Hippocampal formation (tissue), 2 donors: ENCODE measurements at places on chromosomes 6 and 20.

GRCh38 chr20:8932192-8933165 is 136.4 kb upstream of the PLCB4 start:
- DNase-seq, result no peak

DNA sequence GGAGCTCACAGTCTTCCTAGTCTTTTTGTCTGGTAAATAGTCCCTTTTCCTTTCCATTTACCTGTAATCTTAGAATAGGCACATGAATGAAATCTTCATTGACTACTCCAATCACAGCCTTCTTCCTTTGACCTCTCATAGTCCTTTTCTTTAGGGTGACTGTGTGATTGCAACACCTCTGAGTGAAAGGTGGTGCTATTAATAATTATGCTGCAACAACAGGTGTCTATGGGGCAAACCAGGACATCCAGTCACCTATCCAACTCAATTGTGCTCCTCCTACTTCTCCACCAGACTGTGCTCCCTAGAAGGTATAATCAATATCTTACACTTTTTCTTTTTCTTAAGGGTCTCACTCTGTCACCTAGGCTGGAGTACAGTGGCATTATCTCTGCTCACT is 29.4 kb downstream of the RIPOR2 start:
- DNase-seq, result no peak

DNA sequence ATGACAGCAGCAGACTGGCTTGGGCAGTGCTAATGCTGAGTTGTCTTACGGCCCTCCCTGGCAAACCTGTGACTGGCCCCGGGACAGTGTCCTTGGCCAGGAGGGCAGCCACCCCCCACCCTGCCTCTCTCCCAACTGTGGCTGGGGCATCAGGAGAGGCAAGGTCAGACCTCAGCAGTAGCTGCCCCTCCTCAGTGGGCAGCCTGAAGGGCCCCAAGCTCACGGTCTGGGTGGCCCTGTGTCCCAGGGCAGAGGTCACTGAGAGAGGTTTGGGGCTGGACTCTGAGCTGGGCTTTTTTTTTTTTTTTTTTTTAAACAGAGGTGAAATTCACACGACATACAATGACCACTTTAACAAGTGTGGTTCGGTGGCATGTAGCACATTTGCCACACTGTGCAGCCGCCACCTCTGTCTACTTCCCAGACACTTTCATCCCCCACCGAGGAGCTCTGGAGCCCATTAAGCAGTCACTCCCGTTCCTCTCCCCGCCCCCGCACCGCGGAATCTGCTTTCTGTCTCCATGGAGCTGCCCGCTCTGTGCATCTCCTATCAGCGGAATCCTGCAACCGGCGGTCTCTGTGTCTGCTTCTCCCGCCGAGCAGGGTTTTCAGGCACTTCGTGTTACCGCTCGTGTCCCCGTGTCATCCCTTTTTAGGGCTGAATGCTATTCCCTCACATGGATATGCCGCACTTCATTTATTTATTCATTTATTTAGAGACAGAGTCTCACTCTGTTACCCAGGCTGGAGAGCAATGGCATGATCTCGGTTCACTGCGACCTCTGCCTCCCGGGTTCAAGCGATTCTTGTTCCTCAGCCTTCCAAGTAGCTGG is 67.9 kb upstream of the GATA5 start:
- DNase-seq, result no peak

- DNase-seq, result no peak
These were observed 18.2 kb upstream of the KIAA1755 start for GRCh38 chr20:38278763-38279162.

GRCh38 chr20:35269055-35269781 is 8.7 kb downstream of the MMP24OS start:
- peak; percentile 14 for DNase-seq

- no peak for DNase-seq
These were observed 282.8 kb downstream of the RNGTT start for GRCh38 chr6:88680654-88681053.

GRCh38 chr20:24448170-24448569 is 21.3 kb upstream of the SYNDIG1 start:
- no peak for DNase-seq

GRCh38 chr6:44090465-44090864 is 36.8 kb downstream of the MRPL14 start:
- DNase-seq, result no peak

- DNase-seq, result no peak
These were observed 83.5 kb downstream of the FOXO3 start for GRCh38 chr6:108644252-108644651.

- no peak for DNase-seq
These were observed 122.6 kb upstream of the LOC128125822 start for GRCh38 chr6:63449714-63450113.

DNA sequence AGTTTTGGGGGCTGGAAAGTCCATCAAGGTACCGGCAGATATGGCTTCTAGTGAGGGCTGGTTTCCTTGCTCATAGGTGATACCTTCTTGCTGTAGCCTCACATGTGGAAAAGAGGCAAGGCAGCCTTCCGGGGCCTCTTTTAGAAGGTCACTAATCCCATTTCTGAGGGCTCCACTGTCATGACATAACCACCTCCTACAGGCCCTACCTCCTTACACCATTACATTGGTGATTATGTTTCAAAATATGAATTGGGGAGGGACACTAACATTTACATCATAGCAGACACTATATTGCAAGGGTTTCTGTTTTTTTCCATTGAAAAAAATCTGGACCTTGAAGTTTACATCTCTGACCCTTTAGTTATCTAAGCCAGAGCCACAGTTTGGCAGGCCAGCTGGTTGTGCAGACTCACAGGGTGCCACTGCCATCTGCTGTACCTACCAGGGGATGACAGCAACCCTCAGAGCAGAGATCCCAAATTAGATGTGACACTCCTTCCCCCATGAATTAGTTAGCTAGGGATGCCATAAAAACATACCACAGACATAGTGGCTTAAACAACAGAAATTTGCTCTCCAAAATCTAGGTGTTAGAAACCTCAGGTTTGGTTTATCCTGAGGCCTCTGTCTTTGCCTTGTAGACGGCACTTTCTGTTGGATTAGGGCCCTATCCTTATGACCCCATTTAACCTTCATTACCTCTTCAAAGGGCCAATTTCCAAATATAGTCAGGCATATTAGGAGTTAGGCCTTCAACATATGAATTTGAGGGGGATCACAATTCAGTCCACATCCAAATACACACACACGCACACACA is 166.4 kb upstream of the RNF217 start:
- peak; percentile 73 for DNase-seq

GRCh38 chr6:101830501-101831031 is 437.1 kb downstream of the GRIK2 start:
- DNase-seq, result no peak

DNA sequence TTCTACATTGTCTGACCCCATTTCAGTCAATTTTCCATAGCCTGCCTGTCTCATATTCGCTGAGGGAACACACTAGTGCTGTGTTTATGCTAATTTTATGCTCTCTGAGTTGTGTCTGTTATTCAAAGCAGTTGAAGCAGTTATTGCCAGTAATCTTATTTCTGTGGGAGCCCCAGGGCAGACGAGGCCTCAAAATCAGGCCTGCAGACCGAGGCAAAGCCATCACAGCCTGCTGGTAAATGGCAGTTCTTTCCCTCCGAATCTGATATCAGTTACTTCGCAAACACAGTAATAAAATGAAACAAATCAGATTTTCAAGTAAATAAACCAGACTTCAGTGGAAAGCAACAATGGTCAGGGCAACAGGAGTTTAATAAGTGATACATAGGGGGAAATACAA is 508.4 kb downstream of the PKHD1 start:
- DNase-seq, result no peak

GRCh38 chr20:58512808-58513552 is 2.2 kb downstream of the APCDD1L start:
- no peak for DNase-seq

DNA sequence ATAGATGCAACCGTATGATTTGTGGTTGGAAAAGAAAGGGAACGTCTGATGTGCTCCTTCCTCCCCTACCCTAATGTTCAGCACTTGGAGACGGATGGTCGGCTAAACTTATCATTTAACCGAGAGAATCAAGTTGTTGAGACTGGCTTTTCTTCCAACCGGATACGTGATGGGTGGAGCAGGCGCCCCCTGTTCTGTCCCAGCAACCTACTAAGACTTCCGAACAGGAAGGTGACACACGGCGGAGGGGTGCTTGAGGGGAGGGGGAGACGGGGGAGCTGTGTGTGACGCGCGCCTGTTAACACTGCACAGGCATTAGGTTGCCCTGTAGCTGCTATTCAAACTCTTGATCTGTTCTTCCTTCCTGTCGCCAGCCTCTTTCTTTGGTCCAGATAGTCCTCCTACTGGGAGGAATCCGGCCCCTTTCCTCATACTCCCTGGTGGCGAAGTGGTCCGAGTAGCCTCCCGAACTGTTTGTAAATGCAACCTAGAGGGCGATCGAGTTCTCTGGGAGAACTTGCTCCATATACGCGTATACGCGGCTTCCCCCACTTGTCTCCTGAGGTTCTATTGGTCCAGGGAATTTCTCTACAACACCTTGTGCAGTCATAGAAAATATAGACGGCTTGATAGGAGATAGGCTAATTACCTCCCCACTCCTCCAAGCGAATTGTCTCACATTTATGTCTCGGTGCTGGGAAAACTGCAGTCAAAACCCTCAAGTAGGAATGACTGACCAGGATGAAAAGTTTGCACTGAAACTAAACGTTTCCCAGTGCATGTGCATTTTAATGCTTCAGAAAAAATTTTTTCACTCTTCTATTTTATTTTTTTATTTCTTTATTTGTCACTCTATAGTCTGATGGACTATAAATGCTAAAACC is 126.0 kb upstream of the SLC2A12 start:
- DNase-seq, result peak; percentile 96

DNA sequence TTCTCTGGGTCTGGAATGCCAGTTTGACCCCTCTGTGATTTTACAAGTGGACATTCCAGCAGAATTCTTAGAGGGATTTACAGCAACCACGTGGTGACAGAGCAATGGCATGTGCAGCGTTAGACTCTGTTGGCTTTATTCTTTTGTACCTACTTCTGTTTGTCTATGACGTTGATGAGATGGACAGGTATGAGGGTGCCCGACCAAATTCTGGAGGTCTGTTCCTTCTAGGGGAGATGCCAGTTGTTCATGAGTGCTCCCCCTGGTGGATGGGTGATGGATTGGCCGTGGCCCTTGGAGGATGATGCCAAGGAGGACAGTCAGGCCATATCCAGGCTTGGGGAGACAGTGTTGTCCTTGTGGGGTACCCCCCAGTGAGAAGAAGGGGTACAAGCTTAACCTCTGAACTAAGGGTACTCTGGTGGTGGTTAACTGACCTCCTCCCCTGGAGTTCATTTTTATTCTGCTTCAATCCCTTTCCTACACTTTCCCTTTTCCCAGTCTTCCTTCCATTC is 198.6 kb downstream of the DTNBP1 start:
- DNase-seq, result no peak

DNA sequence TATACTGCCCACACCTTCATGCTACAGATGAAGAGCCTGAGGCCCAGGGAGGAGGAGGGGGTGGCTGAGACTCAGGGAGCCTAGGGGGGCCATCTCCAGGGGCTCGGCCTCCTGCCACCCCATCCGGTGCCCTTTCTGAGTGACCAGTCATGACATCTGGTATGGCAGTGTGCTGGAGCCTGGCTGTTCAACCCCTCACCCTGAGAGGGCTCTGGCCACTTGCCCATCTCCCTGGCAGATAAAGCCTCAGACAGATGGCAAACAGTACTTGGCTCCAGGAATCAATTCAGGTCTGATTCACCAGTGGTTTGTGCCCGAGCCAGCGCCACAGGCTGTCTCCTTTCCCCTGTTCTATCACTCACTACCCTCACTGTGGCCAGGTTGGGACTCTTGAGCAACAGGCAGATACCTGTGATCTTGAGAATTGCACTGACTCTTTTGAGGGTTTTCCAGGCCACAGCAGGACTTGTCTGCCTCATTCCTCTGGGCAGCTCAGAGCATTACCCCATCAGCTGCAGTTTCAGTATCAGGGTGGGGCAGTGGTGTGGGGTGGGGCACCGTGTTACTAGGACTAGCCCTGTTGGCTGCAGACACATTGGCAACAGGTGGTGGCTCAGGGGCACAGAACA is 22.8 kb downstream of the SRSF3 start:
- DNase-seq, result no peak

DNA sequence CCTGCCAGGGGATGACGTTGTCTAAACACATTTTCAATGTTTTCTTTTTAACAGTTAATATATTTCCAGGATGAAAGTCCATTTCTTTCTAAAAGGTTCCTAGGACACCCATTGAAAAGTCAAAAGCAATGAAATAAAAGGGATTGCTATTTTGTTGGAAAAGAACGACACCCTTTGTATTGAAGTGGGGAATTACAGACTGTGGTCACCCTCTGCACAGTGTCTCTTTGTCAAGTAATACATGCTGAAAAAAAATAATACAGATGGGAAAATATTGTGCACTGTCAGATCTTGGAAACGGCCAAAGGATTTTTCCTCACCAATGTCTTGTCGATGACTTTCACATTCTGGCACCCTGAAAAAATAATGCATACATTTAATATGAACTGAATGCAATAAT is 56.9 kb downstream of the HAO1 start:
- DNase-seq, result no peak

DNA sequence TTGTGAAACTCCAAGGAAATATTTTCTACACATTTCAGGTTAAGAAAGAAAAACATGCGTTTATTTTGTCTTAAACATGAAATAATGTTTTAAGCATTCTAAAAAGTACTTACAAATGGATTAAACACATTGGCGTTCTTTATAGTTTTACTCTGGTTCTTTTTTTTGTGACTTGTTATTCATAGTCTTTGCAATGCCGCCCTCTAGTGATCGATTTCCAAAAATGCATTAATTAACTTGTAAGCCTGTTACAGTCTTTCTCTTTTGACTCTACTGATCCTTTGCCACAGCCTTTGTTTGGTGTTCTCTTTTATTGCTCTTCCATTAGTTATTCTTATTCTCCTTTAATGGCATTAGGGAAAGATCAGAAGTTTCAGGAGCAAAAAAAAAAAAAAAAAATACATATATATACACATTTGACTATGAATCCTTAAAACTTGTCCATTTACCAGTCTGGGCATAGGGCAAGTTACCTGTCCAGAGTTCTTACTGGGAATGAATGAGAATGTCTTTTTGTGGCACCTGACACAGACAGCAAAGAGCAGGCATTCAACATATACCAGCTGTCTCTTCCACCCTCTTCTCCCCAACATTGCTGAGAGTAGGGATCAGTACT is 59.9 kb downstream of the MACROD2 start:
- no peak for DNase-seq

GRCh38 chr20:19934792-19935491 is 82.2 kb upstream of the NAA20 start:
- peak; percentile 58 for DNase-seq

DNA sequence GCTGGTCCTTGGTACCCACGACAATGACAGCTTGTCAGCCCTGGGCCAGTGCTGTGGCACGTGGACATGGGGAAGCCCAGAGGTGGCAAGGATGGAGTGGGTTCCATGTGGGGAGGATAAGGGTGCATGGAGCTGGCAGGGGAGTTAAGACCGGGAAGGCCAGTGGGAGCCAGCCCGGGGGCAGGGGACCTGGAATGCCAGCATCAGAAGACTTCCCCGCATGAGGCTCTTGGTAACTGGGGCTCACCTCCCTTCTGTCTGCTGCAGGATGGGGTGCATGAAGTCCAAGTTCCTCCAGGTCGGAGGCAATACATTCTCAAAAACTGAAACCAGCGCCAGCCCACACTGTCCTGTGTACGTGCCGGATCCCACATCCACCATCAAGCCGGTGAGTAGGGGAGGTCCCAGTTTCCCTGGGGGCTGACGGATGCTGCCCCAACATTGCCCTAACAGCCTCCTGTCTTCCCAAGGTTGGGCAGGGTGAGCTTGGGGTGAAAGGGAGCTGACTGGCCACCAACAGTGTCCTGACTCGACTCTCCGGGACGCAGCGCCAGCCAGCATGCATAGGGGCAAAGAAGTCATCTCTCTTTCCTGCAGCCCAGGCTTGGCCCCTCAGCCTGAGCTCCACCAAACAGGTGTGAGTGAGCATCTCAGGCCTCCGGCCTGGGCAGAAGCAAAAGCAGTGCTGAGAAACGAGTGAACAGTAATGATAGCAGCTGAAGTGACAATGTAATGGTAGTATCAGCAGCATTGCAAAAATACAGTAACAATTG is 19.5 kb downstream of the HCK start:
- DNase-seq, result no peak
